Esophagus squamous epithelium (tissue), 5 donors: ENCODE measurements at places on chromosomes 12 and 14. TPM values are rescaled to one million over a fixed set of nuclear protein-coding genes. Genes with fewer than 3 reads are reported as not detected.

MSRB3 gene
- total RNA-seq = 2.7 TPM

GRCh38 chr12:6464531-6464930, 5.9 kb downstream of the VAMP1 start:
- no peaks in the 10 kb centered on the region for H3K27me3 ChIP-seq
- H3K4me1 ChIP-seq = no peaks in the 10 kb centered on the region
- peaks cover 71% of the 10 kb centered on the region for H3K36me3 ChIP-seq
- no peak overlapping the region for H3K4me3 ChIP-seq

DNA sequence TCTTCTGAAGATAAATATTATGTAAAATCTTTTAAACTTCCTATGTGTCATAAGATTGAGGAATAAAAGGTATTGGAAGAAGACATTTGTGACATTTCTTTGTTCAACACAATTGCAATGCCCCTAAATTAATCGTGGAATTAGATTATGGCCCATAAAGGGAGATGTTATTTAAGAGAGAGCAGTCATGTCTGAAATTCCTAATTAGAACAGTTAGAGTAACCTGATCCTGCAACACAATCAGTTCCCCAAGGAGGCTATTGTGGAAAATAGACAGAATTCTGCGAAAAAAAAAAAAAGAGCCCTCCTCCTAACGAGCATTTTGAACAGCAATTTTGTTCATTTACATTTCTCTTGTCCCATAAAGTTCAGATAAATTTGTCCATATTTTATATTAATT, 339.5 kb downstream of the PAWR start:
- H3K4me1 ChIP-seq = no peaks in the 10 kb centered on the region
- no peaks in the 10 kb centered on the region for H3K27me3 ChIP-seq
- no peak overlapping the region for H3K27ac ChIP-seq
- H3K4me3 ChIP-seq = no peak overlapping the region
- no peak for DNase-seq

SLC4A8 gene
- 0.19 TPM for total RNA-seq

DNA sequence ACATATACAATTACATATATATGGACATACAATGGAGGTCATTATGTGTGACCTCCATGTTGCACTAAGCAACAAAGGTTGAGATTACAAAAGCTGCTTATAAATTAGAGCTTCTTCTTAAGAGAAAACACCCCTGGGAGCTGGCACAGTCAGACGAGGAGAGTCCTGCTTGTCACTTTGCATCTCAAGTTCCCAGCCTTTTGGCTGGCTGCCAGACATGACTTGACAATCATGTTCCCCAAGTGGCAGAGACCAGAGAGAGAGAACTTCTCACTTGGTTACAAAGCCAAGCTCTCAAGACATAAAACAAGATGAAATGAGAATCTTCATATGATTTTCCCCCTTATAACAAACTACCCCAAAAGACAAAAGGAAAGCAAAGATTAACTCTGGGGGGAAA, 8.5 kb upstream of the SYNJ2BP start:
- H3K4me1 ChIP-seq = no peaks in the 10 kb centered on the region
- no peak overlapping the region for H3K4me3 ChIP-seq
- H3K27ac ChIP-seq = no peak overlapping the region
- H3K27me3 ChIP-seq = no peaks in the 10 kb centered on the region
- DNase-seq = no peak
- H3K36me3 ChIP-seq = no peaks in the 10 kb centered on the region

TAS2R7 gene
- total RNA-seq = not detected

OTX2 gene
- total RNA-seq = not detected

- peaks cover 11% of the 10 kb centered on the region for H3K36me3 ChIP-seq
- no peaks in the 10 kb centered on the region for H3K4me1 ChIP-seq
- no peak overlapping the region for H3K4me3 ChIP-seq
- peak overlapping the region; percentile 67 for H3K27ac ChIP-seq
Observed at GRCh38 chr12:120760349-120761254, 35.0 kb downstream of the ACADS start.

LMNTD1 gene
- total RNA-seq = not detected

GRCh38 chr14:64806202-64806861, 73.4 kb downstream of the SPTB start:
- H3K27me3 ChIP-seq = no peaks in the 10 kb centered on the region
- no peak for DNase-seq
- no peak overlapping the region for H3K4me3 ChIP-seq
- H3K36me3 ChIP-seq = no peaks in the 10 kb centered on the region
- no peak overlapping the region for H3K27ac ChIP-seq
- peaks cover 5% of the 10 kb centered on the region for H3K4me1 ChIP-seq

KLRC1 gene
- total RNA-seq = 1.2 TPM

CLEC2A gene
- not detected for total RNA-seq

DNA sequence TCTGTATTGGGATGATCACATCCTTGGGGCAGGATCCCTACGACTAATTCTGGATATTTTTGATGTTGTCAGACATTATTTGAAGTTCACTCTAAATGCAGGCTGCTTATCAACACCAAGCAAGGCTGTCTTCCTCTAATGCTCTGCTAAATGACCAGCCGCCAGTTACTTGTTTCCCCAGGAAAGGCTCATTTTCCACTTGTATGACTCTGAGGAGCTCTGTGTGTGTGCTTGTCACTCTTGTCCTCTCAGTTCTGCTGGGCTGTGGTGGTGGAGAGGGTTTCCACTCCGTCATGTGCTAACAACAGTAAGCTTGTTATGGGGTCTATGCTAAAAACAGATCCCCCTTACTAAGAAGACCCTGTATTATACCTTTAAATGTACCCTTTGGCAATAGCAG, 42.1 kb downstream of the ATL1 start:
- no peak overlapping the region for H3K27ac ChIP-seq
- H3K27me3 ChIP-seq = no peaks in the 10 kb centered on the region
- DNase-seq = no peak
